ENCODE measurements at places on chromosomes 5 and 9. TPM values are rescaled to one million over a fixed set of nuclear protein-coding genes. Genes with fewer than 3 reads are reported as not detected.

The ABO gene
- total RNA-seq = 0.43 TPM

The NUTM2G gene
- total RNA-seq = not detected

The KCTD16 gene
- total RNA-seq = 0.09 TPM

The ANXA2R gene
- total RNA-seq = 10.5 TPM

The CRHBP gene
- total RNA-seq = not detected

The SEMA4D gene
- 1.9 TPM for total RNA-seq

The LCP2 gene
- total RNA-seq = not detected

The PDCD1LG2 gene
- total RNA-seq = 0.54 TPM

The RLN2 gene
- total RNA-seq = 1.4 TPM

The FCN2 gene
- not detected for total RNA-seq

The DMRT3 gene
- total RNA-seq = not detected

The SCGB3A2 gene
- total RNA-seq = not detected

The HTR1A gene
- not detected for total RNA-seq

The SMC2 gene
- 8.9 TPM for total RNA-seq

The NEUROG1 gene
- not detected for total RNA-seq

The SUSD3 gene
- not detected for total RNA-seq

The ASPN gene
- total RNA-seq = not detected

The BSPRY gene
- not detected for total RNA-seq

The IL13 gene
- not detected for total RNA-seq

The OTP gene
- not detected for total RNA-seq

The ZNF879 gene
- total RNA-seq = 6.4 TPM

The PCDHA1 gene
- under 0.01 TPM for total RNA-seq

The IRGM gene
- total RNA-seq = not detected

The PCDHA12 gene
- under 0.01 TPM for total RNA-seq

The C8G gene
- total RNA-seq = 0.77 TPM

The CD74 gene
- total RNA-seq = 0.33 TPM

The GARIN3 gene
- not detected for total RNA-seq

The CAMK2A gene
- not detected for total RNA-seq

The SLC36A1 gene
- 1.4 TPM for total RNA-seq

The JADE2 gene
- total RNA-seq = 18.0 TPM

The SPINK1 gene
- total RNA-seq = not detected

The FBXL7 gene
- 10.4 TPM for total RNA-seq

The ARHGEF39 gene
- total RNA-seq = 0.17 TPM

The ZNF618 gene
- total RNA-seq = 6.7 TPM

The CDHR2 gene
- under 0.01 TPM for total RNA-seq

The EQTN gene
- total RNA-seq = 0.09 TPM

The GCNT4 gene
- 0.11 TPM for total RNA-seq

The ST6GALNAC6 gene
- 36.9 TPM for total RNA-seq

The CLIC3 gene
- not detected for total RNA-seq

The WNT8A gene
- not detected for total RNA-seq

The MTAP gene
- total RNA-seq = 12.9 TPM

The UBTD2 gene
- 24.3 TPM for total RNA-seq

The IARS1 gene
- total RNA-seq = 67.5 TPM

The CYLC2 gene
- not detected for total RNA-seq

The MBLAC2 gene
- 5.9 TPM for total RNA-seq
